CD4-positive, CD25-positive, alpha-beta regulatory T cell (primary cell): ENCODE measurements at places on chromosomes 3 and 15. TPM values are rescaled to one million over a fixed set of nuclear protein-coding genes. Genes with fewer than 3 reads are reported as not detected.

DNA sequence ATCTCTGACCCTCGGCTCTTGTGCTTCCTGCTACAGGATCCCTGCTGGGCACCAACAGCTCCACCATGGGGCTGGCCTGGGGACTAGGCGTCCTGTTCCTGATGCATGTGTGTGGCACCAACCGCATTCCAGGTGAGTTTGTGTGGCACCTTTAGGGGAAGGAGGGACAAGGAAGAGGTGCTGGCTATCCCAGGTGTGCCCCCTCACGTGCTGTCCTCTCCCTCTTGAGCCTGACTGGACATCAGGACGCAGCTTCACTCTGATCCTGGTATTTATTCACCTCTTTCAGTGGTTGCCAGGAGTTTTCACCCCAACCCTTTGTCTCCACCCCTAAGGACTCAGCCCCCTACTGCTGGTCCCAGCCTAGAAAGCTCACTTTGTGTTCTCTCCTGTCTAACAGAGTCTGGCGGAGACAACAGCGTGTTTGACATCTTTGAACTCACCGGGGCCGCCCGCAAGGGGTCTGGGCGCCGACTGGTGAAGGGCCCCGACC is 960 bp downstream of the THBS1 start:
- no peak overlapping the region for H3K27ac ChIP-seq
- no peak overlapping the region for H3K4me3 ChIP-seq

GRCh38 chr3:41638381-41638780 is 323.5 kb downstream of the ULK4 start:
- no peaks in the 10 kb centered on the region for H3K36me3 ChIP-seq
- no peak for DNase-seq
- no peak overlapping the region for H3K4me3 ChIP-seq
- no peaks in the 10 kb centered on the region for H3K4me1 ChIP-seq
- H3K27ac ChIP-seq, result no peak overlapping the region
- no peaks in the 10 kb centered on the region for H3K27me3 ChIP-seq

DNA sequence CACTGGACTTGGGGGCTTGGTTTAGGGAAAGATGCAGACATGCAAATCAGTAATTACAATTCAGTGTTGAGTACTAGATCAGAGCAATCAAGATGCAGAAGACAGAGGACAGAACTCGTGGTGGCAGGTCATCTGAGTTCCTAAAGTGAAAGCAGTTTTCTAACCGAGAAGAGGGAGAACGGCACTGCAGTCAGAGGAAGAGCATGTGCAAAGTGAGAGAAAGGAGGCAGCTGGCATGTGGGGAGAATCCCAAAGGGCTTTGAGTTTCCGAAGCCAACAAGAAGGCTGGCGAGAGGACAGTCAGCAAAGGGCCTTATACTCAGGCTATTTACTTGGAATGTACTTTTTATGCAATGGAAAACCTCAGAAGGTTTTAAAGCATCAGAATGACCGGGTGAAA is 87.0 kb downstream of the ANP32A start:
- H3K4me1 ChIP-seq, result no peaks in the 10 kb centered on the region
- no peak overlapping the region for H3K4me3 ChIP-seq
- H3K36me3 ChIP-seq, result no peaks in the 10 kb centered on the region
- DNase-seq, result no peak

- peaks cover 87% of the 10 kb centered on the region for H3K4me1 ChIP-seq
- H3K27ac ChIP-seq, result no peak overlapping the region
- no peak for DNase-seq
- H3K36me3 ChIP-seq, result peaks cover 36% of the 10 kb centered on the region
- peak overlapping the region; percentile 64 for H3K4me3 ChIP-seq
- no peaks in the 10 kb centered on the region for H3K27me3 ChIP-seq
These were observed 6.6 kb downstream of the TIPARP start for GRCh38 chr3:156681002-156681401.

DNA sequence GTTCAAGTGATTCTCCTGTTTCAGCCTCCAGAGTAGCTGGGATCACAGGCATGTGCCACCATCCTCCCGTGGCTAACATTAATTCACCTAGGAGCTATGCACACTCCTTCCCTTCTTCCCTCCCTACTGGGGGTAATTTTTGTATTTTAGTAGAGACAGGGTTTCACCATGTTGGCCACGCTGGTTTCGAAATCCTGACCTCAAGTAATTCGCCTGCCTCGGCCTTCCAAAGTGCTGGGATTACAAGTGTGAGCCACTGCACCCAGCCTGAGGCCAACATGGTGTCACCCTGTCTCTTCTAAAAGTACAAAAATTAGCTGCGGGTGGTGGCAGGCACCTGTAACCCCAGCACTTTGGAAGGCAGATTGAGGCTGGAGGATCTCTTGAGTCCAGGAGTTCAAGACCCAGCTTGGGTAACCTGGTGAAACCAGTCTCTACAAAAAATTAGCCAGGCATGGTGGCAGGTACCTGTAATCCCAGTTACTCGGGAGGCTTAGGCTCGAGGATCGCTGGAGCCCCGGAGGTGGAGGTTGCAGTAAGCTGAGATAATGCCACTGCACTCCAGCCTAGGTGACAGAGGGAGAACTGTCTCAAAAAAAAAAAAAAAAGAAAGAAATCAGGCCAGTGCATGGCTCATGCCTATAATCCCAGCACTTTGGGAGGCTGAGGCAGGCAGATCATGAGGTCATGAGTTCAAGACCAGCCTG is 6.1 kb downstream of the RNU5B-1 start:
- H3K27me3 ChIP-seq, result no peaks in the 10 kb centered on the region
- DNase-seq, result no peak
- no peaks in the 10 kb centered on the region for H3K4me1 ChIP-seq
- no peaks in the 10 kb centered on the region for H3K36me3 ChIP-seq
- no peak overlapping the region for H3K4me3 ChIP-seq

DNA sequence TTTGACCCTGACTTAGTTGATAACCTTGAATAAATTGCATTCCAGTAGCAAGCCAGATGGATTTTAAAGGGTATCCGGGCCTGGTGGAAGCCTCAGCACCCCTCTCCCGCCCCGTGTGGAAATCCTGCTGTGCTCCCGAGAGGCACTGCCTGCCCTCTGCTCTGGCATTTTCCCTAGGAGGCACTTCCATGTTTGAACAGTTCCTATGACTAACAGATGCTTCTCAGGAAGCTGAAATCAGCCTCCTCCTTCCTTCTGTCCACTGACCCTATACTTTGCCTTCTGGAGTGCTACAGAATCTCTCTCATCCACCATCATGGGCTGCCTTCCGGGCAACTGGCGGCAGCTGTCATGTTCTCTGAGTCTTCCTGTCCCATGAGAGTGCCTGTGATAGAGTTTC is 90.8 kb downstream of the GABRG3 start:
- no peaks in the 10 kb centered on the region for H3K36me3 ChIP-seq
- no peaks in the 10 kb centered on the region for H3K27me3 ChIP-seq
- H3K4me1 ChIP-seq, result no peaks in the 10 kb centered on the region
- DNase-seq, result no peak
- H3K4me3 ChIP-seq, result no peak overlapping the region

- H3K27ac ChIP-seq, result no peak overlapping the region
- no peaks in the 10 kb centered on the region for H3K4me1 ChIP-seq
- H3K4me3 ChIP-seq, result no peak overlapping the region
- peaks cover 3% of the 10 kb centered on the region for H3K27me3 ChIP-seq
These were observed 65.6 kb downstream of the CCDC33 start for GRCh38 chr15:74301583-74302361.

- no peaks in the 10 kb centered on the region for H3K27me3 ChIP-seq
- no peaks in the 10 kb centered on the region for H3K4me1 ChIP-seq
- DNase-seq, result no peak
These were observed 34.2 kb downstream of the EDEM1 start for GRCh38 chr3:5221701-5222100.

- no peaks in the 10 kb centered on the region for H3K27me3 ChIP-seq
- no peak overlapping the region for H3K4me3 ChIP-seq
- H3K27ac ChIP-seq, result no peak overlapping the region
- H3K4me1 ChIP-seq, result peaks cover 4% of the 10 kb centered on the region
- DNase-seq, result no peak
These were observed 2.7 kb downstream of the LMOD3 start for GRCh38 chr3:69119681-69120080.

DNA sequence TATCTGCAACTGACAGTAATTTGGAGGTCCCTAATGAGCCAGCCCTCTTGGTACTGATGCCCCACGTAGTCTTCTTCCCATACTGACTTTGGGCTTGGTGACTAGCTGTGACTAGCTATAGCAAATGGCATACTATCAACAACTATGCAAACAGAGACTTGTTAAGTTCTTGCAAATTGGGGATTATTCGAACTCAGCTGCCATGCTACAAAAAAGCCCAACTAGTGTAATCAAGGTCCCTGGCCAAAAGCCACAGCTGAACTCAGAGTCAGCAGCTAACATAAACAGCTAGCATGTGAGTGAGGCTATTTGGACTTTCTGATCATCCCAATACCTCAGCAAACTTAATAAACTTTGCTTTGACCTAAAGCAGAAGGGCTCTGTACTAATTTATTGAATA is 121.2 kb upstream of the PLXND1 start:
- H3K4me1 ChIP-seq, result no peaks in the 10 kb centered on the region
- H3K36me3 ChIP-seq, result no peaks in the 10 kb centered on the region
- no peak overlapping the region for H3K27ac ChIP-seq
- DNase-seq, result no peak
- H3K4me3 ChIP-seq, result no peak overlapping the region

GRCh38 chr15:74402337-74402841 is 31.4 kb downstream of the SEMA7A start:
- no peaks in the 10 kb centered on the region for H3K27me3 ChIP-seq
- peak; percentile 23 for DNase-seq
- H3K4me1 ChIP-seq, result peaks cover 47% of the 10 kb centered on the region
- no peak overlapping the region for H3K4me3 ChIP-seq
- no peaks in the 10 kb centered on the region for H3K36me3 ChIP-seq
- H3K27ac ChIP-seq, result peak overlapping the region; percentile 47

GRCh38 chr3:45198264-45199260 is 27.5 kb downstream of the TMEM158 start:
- H3K27ac ChIP-seq, result no peak overlapping the region
- DNase-seq, result no peak
- H3K4me1 ChIP-seq, result no peaks in the 10 kb centered on the region
- H3K36me3 ChIP-seq, result no peaks in the 10 kb centered on the region
- peaks cover 6% of the 10 kb centered on the region for H3K27me3 ChIP-seq

DNA sequence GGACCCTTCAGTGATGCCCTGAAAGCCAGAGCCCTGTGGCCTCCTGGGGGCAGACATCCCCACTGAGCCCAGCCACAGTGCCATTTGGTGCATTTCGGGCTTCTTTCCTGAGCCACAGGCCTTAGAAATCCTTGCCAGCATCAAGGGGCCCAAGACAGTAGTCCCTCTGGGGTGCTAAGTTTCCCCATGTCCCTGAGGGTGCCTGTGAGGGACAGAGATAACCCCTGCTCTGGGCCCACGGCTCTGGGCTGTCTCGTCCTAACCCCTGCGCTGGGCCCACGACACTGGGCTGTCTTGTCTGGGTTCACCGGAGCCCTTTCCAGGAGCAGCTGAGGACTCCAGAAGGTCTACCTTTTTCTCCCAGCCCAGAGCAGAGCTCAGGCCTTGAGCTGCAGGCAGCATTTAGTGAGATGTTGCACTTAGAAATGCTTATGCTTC is 45.1 kb upstream of the FGD5 start:
- no peak overlapping the region for H3K27ac ChIP-seq
- H3K4me1 ChIP-seq, result no peaks in the 10 kb centered on the region
- H3K4me3 ChIP-seq, result no peak overlapping the region
- DNase-seq, result no peak
- no peaks in the 10 kb centered on the region for H3K27me3 ChIP-seq

GRCh38 chr3:98109807-98110549 is 20.5 kb upstream of the OR5H1 start:
- no peaks in the 10 kb centered on the region for H3K27me3 ChIP-seq
- no peak overlapping the region for H3K27ac ChIP-seq
- H3K4me3 ChIP-seq, result no peak overlapping the region
- no peaks in the 10 kb centered on the region for H3K36me3 ChIP-seq
- no peak for DNase-seq
- no peaks in the 10 kb centered on the region for H3K4me1 ChIP-seq

GRCh38 chr3:124384527-124384926 is 345.7 kb upstream of the UMPS start:
- no peak overlapping the region for H3K27ac ChIP-seq
- H3K4me3 ChIP-seq, result no peak overlapping the region
- DNase-seq, result no peak
- no peaks in the 10 kb centered on the region for H3K4me1 ChIP-seq
- no peaks in the 10 kb centered on the region for H3K36me3 ChIP-seq
- H3K27me3 ChIP-seq, result peaks cover 7% of the 10 kb centered on the region

DNA sequence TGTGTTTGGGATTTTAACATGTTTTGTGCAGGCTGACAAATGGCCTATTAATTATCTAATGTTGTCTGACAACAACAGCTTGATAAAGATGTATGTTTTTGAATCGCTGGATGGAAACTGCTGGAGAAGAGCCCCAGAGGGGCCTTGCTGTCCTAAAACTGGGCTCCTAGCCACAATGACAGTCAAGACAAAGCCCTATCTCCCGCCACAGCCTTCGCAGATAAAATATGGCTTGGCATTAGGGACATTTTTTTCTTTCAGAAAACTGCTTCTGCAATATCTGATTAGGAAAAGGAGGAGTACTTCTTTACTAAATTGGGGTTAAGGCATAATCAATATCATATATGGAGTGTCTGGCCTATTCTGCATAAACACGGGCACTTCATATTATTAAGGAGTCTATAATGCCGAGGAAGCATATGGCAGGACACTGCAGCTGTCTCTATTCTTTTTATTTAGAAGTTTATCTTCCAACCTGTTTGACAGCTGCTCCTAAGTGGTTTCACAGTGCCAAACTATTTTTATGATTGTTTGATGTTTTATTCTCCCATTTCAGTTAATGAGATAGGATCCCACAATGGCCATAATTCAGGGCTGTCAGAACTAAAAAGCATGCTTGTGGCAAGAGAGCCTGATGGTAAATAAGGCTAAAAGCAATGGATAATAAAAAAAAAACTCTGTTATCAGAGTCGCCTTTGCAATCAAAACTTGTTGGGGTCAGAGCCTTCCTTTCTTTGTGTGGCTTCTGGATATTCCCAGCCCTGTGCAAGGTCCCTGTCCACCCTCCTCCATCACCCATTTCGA is 210.1 kb downstream of the MECOM start:
- no peaks in the 10 kb centered on the region for H3K36me3 ChIP-seq
- H3K27me3 ChIP-seq, result no peaks in the 10 kb centered on the region
- no peaks in the 10 kb centered on the region for H3K4me1 ChIP-seq
- no peak overlapping the region for H3K27ac ChIP-seq

DNA sequence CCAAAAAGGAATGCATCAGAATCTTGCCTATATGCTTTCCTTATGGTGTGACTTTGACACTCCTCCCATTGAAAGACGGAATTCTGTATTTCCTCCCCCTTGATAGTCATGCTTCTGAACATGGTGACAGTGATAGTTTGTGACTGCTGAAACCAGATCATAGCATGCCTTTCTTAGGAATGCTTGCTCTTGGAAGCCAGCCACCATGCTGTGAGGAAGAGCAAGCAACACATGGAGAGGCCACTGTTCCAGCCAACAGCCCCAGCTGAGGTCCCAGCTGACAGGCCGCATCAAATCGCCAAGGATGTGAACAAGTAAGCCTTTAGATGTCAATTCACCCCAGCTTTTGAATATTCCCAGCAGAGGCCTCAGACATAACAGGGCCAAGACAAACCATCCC is 100.1 kb downstream of the IGF2BP2 start:
- H3K4me3 ChIP-seq, result no peak overlapping the region
- H3K36me3 ChIP-seq, result no peaks in the 10 kb centered on the region
- H3K4me1 ChIP-seq, result no peaks in the 10 kb centered on the region
- no peaks in the 10 kb centered on the region for H3K27me3 ChIP-seq
- DNase-seq, result no peak
- H3K27ac ChIP-seq, result no peak overlapping the region

P3H2 gene
- total RNA-seq, result not detected

CCR3 gene
- total RNA-seq, result 6.0 TPM

EPHA6 gene
- not detected for total RNA-seq

IMPG2 gene
- total RNA-seq, result 0.35 TPM

STRIT1 gene
- not detected for total RNA-seq

FRMD5 gene
- total RNA-seq, result not detected

ERICH6 gene
- not detected for total RNA-seq

FEZF2 gene
- total RNA-seq, result not detected

ITIH1 gene
- total RNA-seq, result not detected
